ENCODE measurements at places on chromosomes 3 and 15.

DNA sequence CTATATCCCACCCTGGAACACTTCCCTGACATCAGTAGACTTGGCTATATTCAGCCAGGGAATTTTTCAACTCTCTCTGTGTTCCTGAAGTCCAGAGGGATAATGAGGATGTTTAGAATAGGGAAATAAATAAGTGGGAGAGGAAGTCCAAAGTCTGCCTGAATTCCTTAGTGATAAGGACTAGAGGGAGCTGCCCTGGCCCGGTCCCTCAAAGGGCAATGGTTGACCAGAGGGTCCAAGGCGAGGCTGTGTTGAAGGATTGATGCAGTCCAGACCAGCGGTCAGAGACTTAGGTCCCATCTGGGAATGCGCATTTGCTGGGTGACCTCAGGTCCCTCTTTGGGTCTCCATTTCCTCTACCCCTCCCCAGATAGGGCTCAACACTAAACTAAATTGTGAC is 7.9 kb downstream of the VIPR1 start:
- DNase-seq = no peak

DNA sequence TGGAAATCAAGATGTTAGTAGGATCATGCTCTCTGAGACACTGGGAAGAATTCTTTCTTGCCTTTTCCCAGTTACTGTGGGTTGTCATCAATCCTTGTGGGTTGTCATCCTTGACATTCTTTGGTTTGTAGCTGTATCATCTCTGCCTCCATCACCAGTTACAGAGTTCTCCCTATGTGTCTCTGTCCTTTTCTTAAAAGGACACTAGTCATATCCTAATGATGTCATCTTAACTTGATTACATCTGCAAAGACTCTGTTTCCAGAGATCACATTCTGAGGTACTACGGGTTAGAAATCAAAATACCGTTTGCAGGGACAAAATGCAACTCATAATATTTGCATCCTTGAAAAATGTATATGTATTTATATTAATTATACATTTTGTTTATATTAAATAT is 500.4 kb downstream of the ZBBX start:
- DNase-seq = no peak

- DNase-seq = no peak
Measured at GRCh38 chr3:141979050-141979671, 102.7 kb downstream of the ATP1B3 start.

- no peak for DNase-seq
Measured at GRCh38 chr3:41565948-41566514, 366.7 kb downstream of the CTNNB1 start.

- no peak for DNase-seq
Measured at GRCh38 chr15:38058596-38059075, 124.2 kb downstream of the TMCO5A start.

DNA sequence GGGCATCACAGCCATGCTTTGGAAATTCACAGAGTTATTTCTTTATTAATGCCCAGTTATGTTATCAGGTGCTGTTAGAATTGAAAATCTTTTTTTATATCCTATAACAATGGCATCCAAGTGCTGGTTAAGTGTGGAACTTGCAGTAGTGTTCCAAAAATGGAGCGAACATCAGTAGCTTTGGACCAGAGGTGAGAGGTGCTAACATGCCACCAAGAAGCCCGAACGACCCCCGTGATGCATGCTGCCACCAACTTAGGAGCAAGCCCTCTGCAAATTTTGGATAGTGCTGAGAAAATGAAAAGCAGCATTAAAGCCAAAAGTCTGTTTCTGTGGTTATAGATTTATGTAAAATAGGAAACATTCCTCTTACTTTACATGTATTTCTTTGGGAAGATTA is 24.8 kb downstream of the RBP1 start:
- DNase-seq = no peak

- no peak for DNase-seq
Measured at GRCh38 chr3:94176988-94177745, 114.3 kb downstream of the NSUN3 start.

DNA sequence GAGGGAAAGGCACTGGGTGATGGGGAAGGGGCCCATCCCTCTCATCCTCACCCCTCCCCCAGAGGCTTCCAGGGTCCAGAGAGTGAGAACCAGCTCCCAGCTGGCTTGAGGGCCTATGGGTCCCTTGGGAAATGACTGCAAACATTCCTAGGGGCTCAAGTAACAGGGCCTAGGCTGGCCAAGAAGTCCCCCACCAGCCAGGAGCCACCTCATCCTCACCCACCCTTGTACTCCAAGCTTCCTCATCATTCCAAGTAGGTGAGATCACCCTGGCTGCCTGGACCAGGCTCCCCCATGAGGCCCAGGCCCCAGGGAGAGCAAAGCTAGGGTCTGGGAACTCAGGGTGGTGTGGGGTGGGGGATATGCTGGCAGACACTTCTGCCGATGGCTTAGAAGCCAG is 14.8 kb downstream of the LOXL1 start:
- DNase-seq = no peak

DNA sequence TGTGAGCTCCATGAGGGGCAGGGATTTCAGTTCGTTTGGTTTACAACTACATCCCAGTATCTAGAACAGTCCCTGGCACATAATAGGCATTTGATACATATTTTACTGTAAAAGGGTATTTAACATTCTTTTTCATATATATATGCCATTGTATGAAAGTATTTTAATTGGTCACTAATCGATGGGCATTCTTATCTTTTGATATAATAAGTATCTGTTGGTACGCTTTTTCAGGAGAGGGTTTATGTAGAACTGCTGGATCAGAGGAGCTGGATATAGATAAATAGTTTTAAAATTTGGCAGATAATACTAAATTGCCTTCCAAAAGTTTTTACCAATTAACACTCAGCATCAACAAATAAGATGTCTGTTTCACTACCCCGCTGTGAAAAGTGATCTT is 978 bp upstream of the RSL24D1 start:
- DNase-seq = no peak

DNA sequence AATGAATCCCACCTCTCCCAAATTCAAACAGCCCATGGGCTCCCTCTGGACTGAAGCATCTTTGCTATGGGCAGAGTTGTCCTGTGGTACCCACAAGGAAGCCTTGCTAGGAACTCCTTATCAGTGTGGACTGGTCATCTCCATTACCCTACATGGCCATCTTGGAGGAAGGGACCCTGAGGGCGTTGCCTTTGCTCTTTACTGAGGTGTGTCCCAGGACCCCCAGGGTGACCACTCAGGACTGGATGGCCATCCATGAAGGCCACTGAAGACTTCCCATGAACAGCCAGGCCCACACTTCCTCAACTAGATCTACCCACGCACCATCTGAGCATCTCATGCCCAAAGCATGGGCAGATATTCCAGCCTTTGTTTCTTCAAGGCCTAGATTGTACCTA is 20.0 kb downstream of the RTP3 start:
- no peak for DNase-seq

GRCh38 chr3:25091934-25092333 is 336.1 kb upstream of the RARB start:
- no peak for DNase-seq

All from Kasumi-1 (cell line).